ENCODE measurements at places on chromosomes 16 and 17. TPM values are rescaled to one million over a fixed set of nuclear protein-coding genes. Genes with fewer than 3 reads are reported as not detected.

The HEATR9 gene
- not detected for total RNA-seq

DNA sequence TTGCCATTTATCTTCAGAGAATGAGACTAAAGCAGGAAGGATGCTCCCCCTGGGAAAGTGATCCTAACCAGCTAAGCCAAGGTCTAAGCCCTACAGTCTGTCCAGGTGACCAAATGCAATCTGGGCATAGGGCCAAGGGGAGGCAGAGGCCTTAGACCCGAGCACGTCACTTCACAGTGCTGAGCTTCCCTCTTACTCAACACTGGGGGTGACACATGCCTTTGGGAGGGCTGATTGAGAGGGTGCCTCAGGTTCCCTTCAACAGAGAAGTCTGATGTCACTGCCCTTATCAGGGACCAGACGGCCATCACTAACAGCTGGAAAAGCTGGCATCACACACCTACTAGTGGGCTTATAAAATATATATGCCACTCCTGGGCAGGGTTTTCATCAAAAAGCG is 4.0 kb downstream of the CIAO2B start:
- no peak overlapping the region for H3K27ac ChIP-seq
- DNase-seq, result no peak
- no peaks in the 10 kb centered on the region for H3K27me3 ChIP-seq
- H3K4me1 ChIP-seq, result peaks cover 16% of the 10 kb centered on the region

DNA sequence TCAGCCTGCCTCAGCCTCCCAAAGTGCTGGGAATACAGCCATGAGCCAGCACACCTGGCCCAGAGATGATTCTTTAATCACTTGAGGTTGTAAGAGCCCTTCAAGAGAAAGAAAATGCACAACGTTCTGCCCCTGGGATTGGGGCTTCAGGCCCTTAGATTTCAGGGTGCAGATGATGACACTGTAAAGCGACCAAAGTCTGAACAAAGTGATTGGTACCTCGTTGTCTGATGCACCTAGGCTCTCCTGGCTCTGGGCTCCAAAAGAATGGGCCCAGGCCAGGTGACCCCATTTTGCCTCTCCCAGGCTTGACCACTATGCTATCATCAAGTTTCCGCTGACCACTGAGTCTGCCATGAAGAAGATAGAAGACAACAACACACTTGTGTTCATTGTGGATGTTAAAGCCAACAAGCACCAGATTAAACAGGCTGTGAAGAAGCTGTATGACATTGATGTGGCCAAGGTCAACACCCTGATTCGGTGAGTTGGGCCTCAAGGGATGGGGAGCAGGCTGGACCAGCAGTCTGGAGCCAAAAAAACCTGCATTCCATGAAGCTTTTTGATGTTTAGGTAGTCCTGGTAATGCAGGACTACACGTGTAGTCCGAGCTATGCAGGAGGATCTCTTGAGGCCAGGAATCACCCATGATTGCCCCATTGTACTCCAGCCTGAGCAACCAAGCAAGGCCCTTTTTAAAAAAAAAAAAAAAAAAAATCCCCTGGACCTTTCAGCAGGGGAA is 2.8 kb downstream of the RPL23A start:
- H3K4me3 ChIP-seq, result no peak overlapping the region
- H3K27ac ChIP-seq, result peak overlapping the region; percentile 99
- H3K4me1 ChIP-seq, result peaks cover 23% of the 10 kb centered on the region
- H3K27me3 ChIP-seq, result no peaks in the 10 kb centered on the region
- no peak for DNase-seq

- no peaks in the 10 kb centered on the region for H3K4me1 ChIP-seq
- H3K36me3 ChIP-seq, result no peaks in the 10 kb centered on the region
- H3K27me3 ChIP-seq, result no peaks in the 10 kb centered on the region
Observed at GRCh38 chr17:27038676-27039075, 255.2 kb upstream of the WSB1 start.

The CLEC3A gene
- 0.51 TPM for total RNA-seq

GRCh38 chr17:64773386-64773835 is 111.3 kb upstream of the SMURF2 start:
- H3K4me1 ChIP-seq, result no peaks in the 10 kb centered on the region
- peak overlapping the region; percentile 26 for H3K4me3 ChIP-seq
- DNase-seq, result no peak

All from prostate gland (tissue), 2 donors.